ENCODE measurements at places on chromosomes 5 and 9. TPM values are rescaled to one million over a fixed set of nuclear protein-coding genes. Genes with fewer than 3 reads are reported as not detected.
A peak's percentile ranks its signal among the peaks of the same experiment; 100 is the strongest.

Gene SLC45A2
- polyA plus RNA-seq, result not detected

Gene LECT2
- not detected for polyA plus RNA-seq

Gene NUTM2G
- polyA plus RNA-seq, result not detected

Gene PCDHGA11
- not detected for polyA plus RNA-seq

Gene SMIM33
- not detected for polyA plus RNA-seq

GRCh38 chr9:69389437-69389995 is 64.5 kb downstream of the ENTREP1 start:
- H3K36me3 ChIP-seq, result no peaks in the 10 kb centered on the region
- no peaks in the 10 kb centered on the region for H3K4me1 ChIP-seq
- no peak overlapping the region for H3K4me3 ChIP-seq
- DNase-seq, result no peak
- no peaks in the 10 kb centered on the region for H3K27me3 ChIP-seq

- no peaks in the 10 kb centered on the region for H3K27me3 ChIP-seq
- no peaks in the 10 kb centered on the region for H3K4me1 ChIP-seq
- H3K4me3 ChIP-seq, result no peak overlapping the region
- DNase-seq, result no peak
- H3K27ac ChIP-seq, result no peak overlapping the region
These were observed 33.9 kb downstream of the UNC13B start for GRCh38 chr9:35195683-35196082.

DNA sequence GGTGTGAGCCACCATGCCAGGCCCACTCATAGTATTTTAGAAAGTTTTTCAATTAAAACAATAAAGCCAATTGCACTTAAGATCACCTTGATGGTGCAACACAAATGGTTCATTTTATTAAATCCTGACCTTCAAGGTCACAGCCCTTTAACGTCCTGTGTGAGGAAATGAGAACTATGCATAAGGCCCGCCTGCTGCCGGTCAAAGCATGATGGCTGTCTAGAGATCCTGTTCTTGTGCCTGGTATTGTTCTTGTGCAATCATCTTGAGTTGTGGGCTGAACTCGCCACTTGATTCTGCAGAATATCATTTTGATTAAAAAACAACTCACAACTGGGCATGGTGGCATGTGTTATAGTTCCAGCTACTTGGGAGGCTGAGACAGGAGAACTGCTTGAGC is 43.6 kb upstream of the FBXW11 start:
- no peaks in the 10 kb centered on the region for H3K27me3 ChIP-seq
- peaks cover 89% of the 10 kb centered on the region for H3K36me3 ChIP-seq
- H3K4me1 ChIP-seq, result no peaks in the 10 kb centered on the region
- H3K4me3 ChIP-seq, result no peak overlapping the region
- DNase-seq, result no peak
- no peak overlapping the region for H3K27ac ChIP-seq

DNA sequence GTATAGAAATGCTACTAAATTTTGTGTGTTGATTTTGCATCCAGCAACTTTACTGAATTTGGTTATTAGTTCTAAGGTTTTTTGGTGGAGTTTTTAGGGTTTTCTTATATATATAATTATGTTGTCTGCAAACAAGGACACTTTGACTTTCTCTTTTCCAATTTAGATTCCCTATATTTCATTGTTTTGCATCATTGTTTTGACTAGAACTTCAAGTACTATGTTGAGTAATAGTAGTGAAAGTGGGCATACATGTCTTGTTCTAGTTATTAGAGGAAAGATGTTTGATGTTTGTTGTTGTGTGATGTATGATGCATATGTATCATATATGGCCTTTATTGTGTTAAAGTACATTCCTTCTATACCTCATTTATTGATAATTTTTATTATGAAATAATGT is 362.3 kb upstream of the PRR16 start:
- no peaks in the 10 kb centered on the region for H3K36me3 ChIP-seq
- peaks cover 15% of the 10 kb centered on the region for H3K4me1 ChIP-seq
- no peak overlapping the region for H3K4me3 ChIP-seq
- no peak overlapping the region for H3K27ac ChIP-seq
- H3K27me3 ChIP-seq, result no peaks in the 10 kb centered on the region

- DNase-seq, result no peak
- H3K27ac ChIP-seq, result no peak overlapping the region
- no peak overlapping the region for H3K4me3 ChIP-seq
- no peaks in the 10 kb centered on the region for H3K4me1 ChIP-seq
These were observed 4.6 kb upstream of the PHYHD1 start for GRCh38 chr9:128916204-128916603.

GRCh38 chr9:17761984-17762676 is 183.3 kb downstream of the SH3GL2 start:
- no peaks in the 10 kb centered on the region for H3K27me3 ChIP-seq
- no peaks in the 10 kb centered on the region for H3K36me3 ChIP-seq
- no peak overlapping the region for H3K4me3 ChIP-seq
- no peak overlapping the region for H3K27ac ChIP-seq
- H3K4me1 ChIP-seq, result no peaks in the 10 kb centered on the region

DNA sequence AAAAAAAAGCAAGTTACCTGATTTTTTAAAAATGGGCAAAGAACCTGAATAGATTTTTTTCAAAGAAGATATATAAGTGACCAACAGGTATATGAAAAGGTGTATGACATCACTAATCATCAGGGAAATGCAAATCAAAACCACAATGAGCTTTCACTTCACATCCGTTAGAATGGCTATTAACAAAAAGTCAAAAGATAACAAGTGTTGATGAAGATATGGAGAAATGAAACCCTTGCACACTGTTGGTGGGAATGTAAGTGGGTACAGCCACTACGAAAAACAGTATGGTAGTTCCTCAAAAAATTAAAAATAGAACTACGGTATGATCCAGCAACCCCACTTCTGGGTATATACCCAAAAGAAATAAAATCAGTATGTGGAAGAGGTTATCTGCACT is 134.8 kb downstream of the UGCG start:
- peaks cover 56% of the 10 kb centered on the region for H3K36me3 ChIP-seq
- H3K27ac ChIP-seq, result no peak overlapping the region
- H3K27me3 ChIP-seq, result no peaks in the 10 kb centered on the region
- no peak overlapping the region for H3K4me3 ChIP-seq
- peaks cover 19% of the 10 kb centered on the region for H3K4me1 ChIP-seq

GRCh38 chr9:106432631-106433030 is 430.3 kb upstream of the ZNF462 start:
- H3K36me3 ChIP-seq, result no peaks in the 10 kb centered on the region
- no peaks in the 10 kb centered on the region for H3K27me3 ChIP-seq
- no peak for DNase-seq

GRCh38 chr9:84744195-84744594 is 74.7 kb downstream of the NTRK2 start:
- H3K27ac ChIP-seq, result no peak overlapping the region
- H3K36me3 ChIP-seq, result no peaks in the 10 kb centered on the region
- H3K4me3 ChIP-seq, result no peak overlapping the region
- H3K27me3 ChIP-seq, result no peaks in the 10 kb centered on the region

GRCh38 chr5:39352951-39353350 is 11.3 kb downstream of the C9 start:
- no peaks in the 10 kb centered on the region for H3K4me1 ChIP-seq
- no peak overlapping the region for H3K27ac ChIP-seq
- H3K27me3 ChIP-seq, result no peaks in the 10 kb centered on the region
- no peaks in the 10 kb centered on the region for H3K36me3 ChIP-seq
- H3K4me3 ChIP-seq, result no peak overlapping the region

DNA sequence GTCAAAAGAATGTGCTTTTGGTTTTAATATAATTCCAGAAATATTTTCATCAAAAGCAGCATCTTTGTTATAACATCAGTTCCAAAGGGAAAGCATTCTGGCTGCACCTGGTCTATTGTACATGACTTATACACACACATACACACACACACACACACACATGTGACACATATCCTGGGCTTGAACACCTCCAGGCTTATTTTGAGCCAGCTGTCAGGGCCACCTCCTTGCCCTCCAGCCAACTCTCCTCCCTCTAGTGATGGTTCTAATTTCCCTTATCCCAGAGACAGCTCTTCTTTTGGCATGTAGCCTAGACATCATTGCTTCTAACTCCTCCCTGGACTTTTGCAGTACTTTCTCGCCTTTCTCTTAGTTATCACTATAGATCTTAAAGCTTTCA is 115.0 kb downstream of the PIK3R1 start:
- H3K36me3 ChIP-seq, result no peaks in the 10 kb centered on the region
- H3K27ac ChIP-seq, result peak overlapping the region; percentile 99
- H3K27me3 ChIP-seq, result no peaks in the 10 kb centered on the region
- no peak for DNase-seq
- H3K4me1 ChIP-seq, result peaks cover 40% of the 10 kb centered on the region

GRCh38 chr9:131971482-131972074 is 108.1 kb downstream of the MED27 start:
- no peaks in the 10 kb centered on the region for H3K36me3 ChIP-seq
- H3K27me3 ChIP-seq, result no peaks in the 10 kb centered on the region
- H3K4me3 ChIP-seq, result no peak overlapping the region
- no peak overlapping the region for H3K27ac ChIP-seq
- peaks cover 7% of the 10 kb centered on the region for H3K4me1 ChIP-seq

- no peak overlapping the region for H3K4me3 ChIP-seq
- no peaks in the 10 kb centered on the region for H3K27me3 ChIP-seq
- H3K4me1 ChIP-seq, result peaks cover 8% of the 10 kb centered on the region
- no peak overlapping the region for H3K27ac ChIP-seq
- no peaks in the 10 kb centered on the region for H3K36me3 ChIP-seq
These were observed 40.0 kb upstream of the PDZD2 start for GRCh38 chr5:31598640-31599611.

DNA sequence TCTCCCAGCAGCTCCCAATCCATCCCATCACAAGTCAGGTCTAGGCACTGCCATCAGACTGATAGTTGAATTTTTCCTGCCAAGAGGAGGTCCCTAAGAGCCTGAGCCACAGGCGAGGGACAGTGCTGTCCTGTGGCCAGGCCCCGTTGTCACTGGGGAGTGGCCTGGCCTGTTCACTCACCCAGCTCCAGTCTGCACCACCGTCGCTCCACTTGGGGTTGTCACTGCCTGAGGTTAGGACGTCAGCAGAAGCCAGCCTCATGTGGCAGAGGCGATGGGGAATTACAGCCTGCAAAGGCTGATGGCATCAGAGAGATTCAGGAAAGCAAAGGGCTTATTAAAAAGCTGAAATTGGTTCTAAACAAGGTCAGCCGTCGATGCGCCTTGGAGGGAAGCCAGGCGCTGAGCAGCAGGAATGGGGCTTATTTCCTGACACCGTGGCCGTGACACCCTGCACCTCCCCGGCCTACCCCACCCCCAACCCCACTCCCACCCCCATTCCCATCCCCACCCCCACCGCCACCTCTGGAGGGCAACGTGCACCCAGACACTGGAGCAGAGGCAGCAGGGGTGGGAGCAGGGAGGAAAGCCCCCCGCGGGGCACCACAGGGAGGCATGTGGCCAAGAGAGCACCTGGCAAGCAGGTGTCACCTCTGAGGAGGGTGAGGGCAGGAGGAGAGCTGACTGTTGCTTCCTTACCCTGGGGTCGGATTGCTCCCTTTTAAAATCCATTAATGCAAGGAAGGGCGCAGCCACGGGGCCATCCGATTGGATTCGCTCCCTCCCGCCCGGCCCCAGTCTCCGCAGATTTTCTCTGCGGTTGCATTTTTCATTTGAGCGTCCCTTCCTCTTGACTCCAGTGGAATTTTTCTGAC is 3.1 kb upstream of the DBH start:
- H3K27ac ChIP-seq, result no peak overlapping the region
- DNase-seq, result no peak
- no peaks in the 10 kb centered on the region for H3K4me1 ChIP-seq
- no peak overlapping the region for H3K4me3 ChIP-seq
- no peaks in the 10 kb centered on the region for H3K27me3 ChIP-seq

DNA sequence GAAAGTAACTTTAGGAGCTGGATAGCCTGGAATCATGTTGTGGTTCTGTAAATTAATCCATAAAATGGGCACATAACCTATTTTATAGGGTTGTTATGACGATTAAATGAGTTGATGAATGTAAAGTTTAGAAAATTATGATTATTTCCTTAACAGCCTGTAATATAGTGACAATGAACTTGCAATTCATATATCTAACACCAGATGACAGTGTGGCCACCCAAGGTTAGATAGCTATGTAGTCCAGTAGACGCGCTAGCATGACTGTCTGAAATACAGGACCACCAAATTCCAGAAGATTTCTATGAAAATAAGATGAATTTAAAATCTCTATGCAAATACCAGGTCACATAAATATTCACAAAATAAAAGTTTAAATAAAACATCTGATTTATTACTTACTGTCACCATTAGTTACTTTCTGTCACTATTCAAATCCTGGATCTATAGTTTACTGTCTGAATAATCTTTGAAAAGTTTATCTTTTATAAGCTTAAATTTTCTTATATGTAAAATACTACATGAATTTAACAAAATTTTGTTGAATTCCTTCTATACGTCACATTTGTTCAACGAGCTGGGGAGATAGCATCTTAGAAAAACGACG is 26.1 kb upstream of the MACIR start:
- DNase-seq, result peak; percentile 7
- no peaks in the 10 kb centered on the region for H3K36me3 ChIP-seq
- H3K4me3 ChIP-seq, result no peak overlapping the region
- no peaks in the 10 kb centered on the region for H3K4me1 ChIP-seq
- H3K27ac ChIP-seq, result no peak overlapping the region

DNA sequence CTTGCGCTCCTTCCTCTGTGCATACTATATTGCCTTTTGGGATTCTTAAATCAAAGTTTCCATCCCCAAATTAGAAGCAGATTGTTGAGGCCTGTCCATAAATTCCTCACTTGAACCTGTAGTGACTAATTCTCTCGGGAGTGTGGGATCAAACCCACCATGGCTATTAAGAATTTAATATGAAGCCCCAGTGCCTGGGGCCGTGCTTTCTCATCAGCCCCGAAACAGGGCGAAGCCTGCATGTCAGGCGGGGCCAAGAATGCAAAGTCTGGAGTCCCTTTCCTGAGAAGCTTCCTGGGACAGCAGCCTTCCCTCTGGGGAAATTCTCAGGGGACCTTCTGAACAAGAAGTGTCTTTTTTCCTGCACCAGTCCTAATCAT is 29.3 kb upstream of the FAT2 start:
- H3K27me3 ChIP-seq, result no peaks in the 10 kb centered on the region
- DNase-seq, result no peak
- H3K4me1 ChIP-seq, result no peaks in the 10 kb centered on the region
- no peaks in the 10 kb centered on the region for H3K36me3 ChIP-seq

- peak; percentile 66 for DNase-seq
- H3K36me3 ChIP-seq, result peaks cover 73% of the 10 kb centered on the region
- no peaks in the 10 kb centered on the region for H3K27me3 ChIP-seq
- H3K4me1 ChIP-seq, result peaks cover 22% of the 10 kb centered on the region
These were observed 35.9 kb downstream of the TGFBR1 start for GRCh38 chr9:99140685-99141314.

DNA sequence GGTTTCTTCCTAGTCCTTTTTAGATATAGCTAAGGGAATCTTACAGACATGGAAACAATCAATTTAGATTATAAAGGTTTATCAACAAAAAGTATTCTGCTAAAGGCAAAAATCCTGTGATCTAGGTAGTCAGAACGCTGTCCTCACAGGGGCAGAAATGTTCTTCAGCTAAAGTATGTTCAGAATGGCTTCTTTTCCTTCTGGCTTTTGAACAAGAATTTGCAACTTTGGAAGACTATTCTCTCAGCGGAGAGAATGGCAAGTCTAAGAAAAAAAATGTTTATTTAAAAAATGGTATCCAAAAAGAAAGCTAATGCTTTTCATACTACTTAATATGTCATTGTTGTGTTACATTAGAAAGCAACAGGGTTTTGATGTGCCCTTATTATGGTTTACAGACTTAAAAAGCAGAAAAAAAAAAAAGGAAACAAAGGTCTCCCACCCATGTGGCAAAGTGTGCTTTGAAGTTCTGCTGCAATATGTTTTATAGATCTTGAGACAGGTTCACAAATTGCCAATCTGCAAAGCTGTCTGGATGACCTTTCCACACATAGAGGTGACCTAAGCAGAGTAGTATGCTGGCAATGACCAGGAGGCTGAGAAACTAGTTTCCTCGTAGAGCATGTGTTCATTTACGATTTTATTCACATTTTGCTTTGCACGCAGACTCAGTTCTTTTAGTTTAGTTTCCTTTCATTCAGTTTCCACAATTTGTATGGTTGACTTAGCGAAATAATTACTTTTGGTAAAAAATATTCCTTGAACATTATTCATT is 45.1 kb upstream of the PJA2 start:
- no peak for DNase-seq
- no peaks in the 10 kb centered on the region for H3K36me3 ChIP-seq
- no peak overlapping the region for H3K27ac ChIP-seq
- H3K4me3 ChIP-seq, result no peak overlapping the region
